AG08396 (cell line): ENCODE measurements at places on chromosomes 3 and 15.

DNA sequence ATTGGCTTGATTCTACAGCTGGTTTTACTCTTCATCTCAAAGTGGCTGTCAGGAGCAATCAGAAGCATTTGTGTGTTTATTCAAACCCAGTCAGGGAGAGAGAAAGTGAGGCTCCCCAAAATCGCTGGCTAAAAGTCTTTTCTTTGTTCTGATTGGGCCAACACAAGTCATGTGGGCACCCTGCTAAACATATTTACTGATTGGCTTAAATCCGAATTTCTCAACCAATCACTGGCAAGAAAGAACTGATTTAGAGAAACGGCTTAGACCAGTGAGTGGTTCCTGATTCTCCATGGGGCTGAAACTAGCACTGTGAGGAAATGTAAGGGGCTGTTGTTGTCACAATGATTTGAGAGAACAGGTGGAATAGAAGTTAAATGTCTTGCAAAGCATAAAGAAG lies 98.9 kb upstream of the PDZRN3 start:
- DNase-seq: no peak

- DNase-seq: peak; percentile 27
Measured at GRCh38 chr3:169836078-169836941, 23.6 kb upstream of the LRRC34 start.

DNA sequence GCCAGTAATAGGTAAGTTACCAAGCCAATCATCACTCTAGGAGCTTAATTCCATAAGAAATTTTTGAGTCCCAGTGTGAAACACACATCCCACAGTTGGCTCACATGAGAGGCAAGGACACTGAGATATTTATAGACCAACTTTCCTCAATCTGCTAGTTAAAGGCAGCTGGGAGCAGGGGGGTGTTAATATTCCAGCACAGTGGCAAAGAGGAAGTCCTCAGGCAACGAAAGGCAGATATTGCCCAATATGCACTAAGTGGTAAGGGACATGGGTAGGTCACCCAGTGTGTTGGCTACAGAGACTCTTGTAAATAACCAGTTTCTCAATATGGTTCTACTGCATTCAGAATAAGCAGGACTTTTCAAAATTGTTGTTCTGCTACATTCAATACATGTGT lies 61.0 kb downstream of the TOP2B start:
- no peak for DNase-seq

DNA sequence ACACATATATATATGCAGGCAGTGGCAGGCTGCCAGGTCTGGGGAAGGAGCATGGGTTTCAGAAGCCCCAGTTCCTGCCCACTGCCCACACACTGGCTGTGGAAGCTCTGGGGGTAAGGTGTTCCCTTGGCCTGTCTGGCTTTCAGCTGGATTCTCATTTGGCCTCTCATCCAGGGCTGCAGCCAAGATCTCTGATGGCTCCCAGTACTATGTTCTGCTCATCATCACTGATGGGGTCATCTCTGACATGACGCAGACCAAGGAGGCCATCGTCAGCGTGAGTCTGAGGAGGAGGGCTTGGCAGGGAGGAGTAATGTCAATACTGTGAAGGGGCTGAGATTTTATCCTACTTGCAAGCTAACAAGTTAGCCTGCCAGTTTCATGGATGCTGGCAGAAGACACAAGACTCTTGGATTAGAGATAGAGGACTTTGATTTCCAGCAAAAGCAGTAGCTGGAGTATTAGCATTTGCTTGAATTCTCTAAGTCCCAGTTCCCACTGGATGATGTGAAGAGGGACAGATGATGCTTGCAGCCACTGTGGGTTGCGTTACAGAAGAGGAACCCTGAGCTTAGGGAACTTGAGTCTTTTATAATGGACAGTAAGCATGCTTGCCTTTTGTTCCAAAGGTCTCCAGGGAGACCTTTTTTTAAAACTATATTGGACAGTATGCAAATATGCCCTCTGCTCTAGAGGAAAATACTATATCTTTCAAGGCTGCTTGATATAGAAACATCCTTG lies 5.6 kb upstream of the BRPF1 start:
- no peak for DNase-seq

GRCh38 chr3:66480666-66481065 lies 20.2 kb downstream of the LRIG1 start:
- DNase-seq: no peak

- no peak for DNase-seq
Measured at GRCh38 chr3:54755756-54756155, 172.1 kb downstream of the LRTM1 start.

DNA sequence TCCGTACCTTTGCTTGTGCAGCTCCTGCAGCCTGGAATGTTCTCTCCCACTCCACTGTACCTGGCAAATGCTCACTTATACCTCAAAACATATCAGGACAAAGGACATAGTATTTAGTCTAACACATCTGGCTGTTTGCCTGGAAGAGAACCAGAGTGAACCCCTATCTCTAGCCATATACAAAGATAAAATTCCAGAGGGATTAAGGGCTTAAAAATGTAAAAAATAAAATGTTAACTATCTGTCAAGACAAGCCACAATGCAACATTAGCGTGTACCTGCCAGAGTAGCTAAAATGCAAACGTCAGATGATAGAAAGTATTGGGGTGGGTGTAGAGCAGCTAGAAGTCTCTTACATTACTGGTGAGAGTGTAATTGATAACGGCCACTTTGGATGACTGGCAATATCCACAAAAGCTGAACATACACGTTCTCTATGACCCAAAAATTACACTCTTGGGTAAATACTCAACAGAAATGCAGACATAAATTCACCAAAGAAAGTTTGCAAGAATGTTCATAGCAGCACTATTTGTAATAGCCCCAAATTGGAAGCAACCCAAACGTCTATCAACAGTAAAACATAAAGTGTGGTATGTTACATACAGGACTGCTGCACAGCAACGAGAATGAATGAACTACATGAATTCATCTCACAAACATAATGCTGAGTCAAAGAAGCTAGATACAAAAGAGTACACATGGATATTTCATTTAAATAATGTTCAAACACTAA lies 18.2 kb upstream of the ADPGK start:
- DNase-seq: no peak

DNA sequence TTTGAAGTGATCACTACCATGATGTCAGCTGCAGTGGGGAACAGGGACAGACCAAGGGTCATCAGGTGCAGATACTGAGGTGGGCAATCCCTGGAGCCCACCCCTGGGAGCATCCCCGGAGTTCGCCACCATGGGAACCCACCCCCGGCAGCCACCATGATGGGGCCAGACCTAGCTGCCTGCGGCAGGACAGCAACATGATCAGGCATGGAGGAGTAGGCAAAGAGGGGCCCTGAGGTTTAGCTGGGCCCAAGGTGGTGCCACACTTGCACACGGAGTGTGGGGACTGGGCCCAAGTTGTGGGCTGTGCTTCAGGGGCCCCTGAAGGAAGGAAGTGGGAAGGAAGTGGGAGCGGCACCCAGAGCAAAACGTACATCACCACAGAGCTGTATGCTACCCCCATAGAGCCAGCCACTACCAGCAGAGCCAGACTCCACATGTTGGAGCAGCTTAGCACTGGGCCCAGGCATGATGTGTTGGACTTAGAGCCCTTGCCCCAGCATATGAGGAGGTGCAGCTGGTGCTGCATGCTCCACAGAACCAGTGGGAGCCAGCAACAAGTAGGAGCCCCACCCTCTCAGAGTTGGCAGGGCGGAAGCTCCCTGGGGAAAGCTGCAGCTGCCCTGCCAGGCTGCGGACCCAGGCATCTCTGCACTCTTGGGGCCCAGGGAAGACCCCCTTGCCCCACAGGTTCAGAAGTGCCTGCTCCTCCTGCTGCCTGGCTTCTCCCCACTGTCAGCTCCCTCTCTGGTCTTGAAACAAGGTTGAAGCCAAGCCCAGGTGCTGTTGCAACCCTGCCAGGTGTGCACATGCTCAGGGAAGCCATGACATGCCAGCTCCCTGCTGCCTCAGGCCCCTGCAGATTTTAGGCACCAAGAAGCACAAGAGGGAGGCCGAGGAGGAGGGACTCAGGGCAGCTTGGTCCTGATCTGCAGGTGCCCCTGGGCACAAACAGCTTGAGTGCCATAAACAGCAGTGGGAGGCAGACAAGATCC lies 515.3 kb downstream of the ZBBX start:
- DNase-seq: no peak

GRCh38 chr3:75042941-75043340 lies 428.5 kb upstream of the CNTN3 start:
- DNase-seq: no peak

DNA sequence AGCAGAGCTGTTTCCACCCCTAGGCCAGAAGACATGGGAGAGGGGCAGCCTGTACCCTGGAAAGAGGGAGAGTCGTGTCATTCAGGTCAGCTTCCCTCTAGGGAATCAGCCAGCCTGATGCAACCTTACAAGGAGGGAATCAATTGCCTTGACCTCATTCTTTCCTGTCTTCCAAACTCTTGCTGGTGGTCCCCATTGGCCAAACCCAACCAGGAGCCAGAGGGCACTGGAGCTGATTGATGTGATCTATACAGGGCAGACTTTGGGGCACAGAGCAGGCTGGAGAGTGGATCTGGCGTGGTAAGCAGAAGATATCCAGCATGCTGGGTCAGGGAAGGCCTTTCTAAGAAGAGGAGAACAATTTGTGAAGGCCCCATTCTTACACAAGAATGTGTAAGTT lies 19.1 kb upstream of the MAGEF1 start:
- no peak for DNase-seq

DNA sequence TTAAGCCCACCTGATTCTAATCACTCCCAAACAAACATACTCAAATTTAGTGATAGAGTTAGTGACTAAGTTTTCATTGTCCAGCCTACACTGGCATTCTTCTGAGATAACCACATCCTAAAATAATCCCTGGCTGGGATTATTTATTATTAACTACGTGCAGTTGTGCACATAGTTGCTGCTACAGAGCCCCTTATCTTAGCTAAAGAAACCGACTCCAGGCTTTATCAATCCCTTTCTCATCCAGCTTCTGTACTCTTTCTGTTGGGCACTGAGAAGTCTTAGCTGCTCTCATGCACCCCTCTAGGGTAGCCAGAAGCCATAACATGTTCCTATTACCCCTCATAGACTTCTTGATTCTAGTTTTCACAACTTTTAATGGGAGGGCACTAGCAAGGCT lies 208.7 kb downstream of the MBNL1 start:
- no peak for DNase-seq

GRCh38 chr15:53658255-53658654 lies 101.2 kb downstream of the WDR72 start:
- no peak for DNase-seq

DNA sequence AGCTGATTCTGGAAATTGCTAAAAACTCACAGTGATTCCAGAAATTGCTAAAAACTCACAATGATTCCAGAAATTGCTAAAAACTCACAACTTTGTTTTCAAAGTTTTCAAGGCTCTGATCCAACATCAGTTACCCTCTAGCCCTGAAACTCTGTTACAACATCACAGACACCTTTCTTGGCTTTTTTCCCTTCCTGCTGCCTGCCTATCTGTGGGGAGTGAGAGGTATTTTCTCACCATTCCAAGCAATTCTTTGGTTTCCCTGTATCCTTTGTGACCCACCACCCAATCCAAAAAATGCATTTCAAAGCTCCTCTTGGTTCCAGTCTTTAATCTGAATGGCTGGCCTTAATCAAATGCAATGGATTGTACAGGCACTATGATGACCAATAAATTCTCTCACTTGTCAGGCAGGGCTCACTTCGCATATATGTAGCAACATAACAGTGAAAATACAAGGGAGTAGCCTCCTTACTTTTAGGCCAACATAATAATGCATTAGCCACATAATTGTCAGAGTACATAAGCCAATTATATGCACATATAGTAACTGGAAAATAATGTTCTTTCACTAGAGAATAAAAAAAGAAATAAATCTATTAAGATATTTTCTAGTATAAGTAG lies 1139.0 kb downstream of the ROBO2 start:
- DNase-seq: no peak

- DNase-seq: no peak
Measured at GRCh38 chr15:75599401-75599800, 20.3 kb upstream of the PTPN9 start.

- DNase-seq: no peak
Measured at GRCh38 chr3:125045194-125045593, 10.6 kb downstream of the HEG1 start.

GRCh38 chr3:93981649-93982048 lies 1.7 kb downstream of the ARL13B start:
- no peak for DNase-seq

DNA sequence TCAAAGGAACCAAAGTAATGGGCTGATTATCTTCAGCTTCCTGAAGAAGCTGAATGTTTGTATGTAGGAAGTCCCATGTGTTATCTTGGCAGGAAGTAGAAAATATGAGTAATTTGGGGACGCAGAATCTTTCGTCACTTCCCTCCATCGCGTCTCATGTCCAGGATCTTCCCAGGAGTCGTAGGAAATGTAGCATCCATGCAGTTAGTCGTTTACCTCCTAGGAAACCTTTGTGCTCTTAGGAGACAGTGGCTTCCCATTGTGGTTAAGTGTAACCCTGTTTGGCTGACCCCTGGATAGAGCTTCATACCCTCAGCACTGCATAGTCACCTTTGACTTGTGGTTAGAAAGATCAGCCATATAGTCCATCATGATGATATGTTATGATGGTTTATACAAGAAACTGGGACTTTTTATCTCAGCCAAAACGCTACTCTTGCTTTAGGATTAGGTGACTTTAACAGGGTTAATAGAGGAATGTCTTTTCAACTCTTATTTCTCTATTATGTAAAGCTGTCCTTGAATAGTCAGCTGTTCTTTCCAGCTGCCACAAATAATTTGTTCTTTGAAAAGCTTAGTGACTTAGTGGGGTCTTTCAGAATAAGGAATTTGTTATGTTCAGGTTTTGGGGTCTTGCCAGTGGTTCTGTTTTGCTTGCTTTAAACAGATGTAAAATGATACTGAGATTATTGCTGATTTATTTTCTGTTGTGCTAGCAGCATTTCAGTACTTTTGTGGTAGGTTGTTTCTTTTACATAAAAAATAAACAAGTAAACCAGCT lies 92.2 kb downstream of the KLHL25 start:
- DNase-seq: peak; percentile 11

GRCh38 chr3:140145528-140145927 lies 210.5 kb downstream of the CLSTN2 start:
- no peak for DNase-seq

DNA sequence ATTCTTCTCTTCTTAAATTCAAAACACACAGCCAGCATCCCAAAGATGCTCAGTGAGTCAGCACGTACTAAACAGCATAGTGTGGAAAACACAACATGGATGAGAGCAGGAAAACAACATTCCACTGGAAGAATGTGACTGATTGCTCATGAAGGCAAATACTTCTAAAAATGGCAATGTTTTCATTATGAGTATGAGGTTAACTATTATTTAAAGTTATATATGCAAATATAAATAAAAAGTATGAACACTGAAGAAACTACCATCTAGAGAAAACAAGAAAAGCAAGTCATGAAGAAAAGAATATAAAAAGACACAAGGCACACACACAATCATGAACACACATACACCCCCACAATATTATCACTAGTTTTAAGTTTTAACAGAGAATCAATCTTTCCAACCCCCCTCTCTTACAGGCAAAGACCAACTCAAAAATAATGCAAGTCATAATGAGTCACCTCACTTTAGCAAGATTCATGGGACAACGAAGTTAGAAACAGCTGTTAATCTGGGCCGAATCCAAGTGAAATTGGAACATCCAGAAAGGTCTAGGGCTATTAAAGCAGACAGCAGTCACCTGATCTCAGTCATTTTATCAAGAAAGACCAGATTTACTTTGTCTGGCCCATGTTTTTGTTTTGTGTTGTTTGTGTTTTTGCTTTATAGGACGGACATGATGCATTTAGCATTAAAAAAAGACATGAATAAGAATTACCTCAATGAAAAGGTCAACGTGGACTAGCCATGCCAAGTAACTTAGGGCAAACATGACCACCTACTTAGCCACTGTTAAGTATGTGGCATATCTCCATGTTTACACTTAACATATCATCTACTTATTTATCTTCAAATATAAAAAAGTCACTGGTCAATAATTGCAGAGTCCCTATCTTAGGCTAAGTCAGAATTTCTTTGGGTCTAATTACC lies 18.1 kb downstream of the GBE1 start:
- peak; percentile 64 for DNase-seq
